Right ventricle myocardium superior (tissue), 1 donor: ENCODE measurements at places on chromosomes 4 and X.

GRCh38 chrX:137194164-137194563, 160.4 kb upstream of the GPR101 start:
- no peak for DNase-seq

- DNase-seq: no peak
Measured at GRCh38 chrX:78527818-78528217, 131.3 kb downstream of the RTL3 start.

GRCh38 chr4:109472343-109472761, 38.7 kb downstream of the SEC24B start:
- DNase-seq: no peak

DNA sequence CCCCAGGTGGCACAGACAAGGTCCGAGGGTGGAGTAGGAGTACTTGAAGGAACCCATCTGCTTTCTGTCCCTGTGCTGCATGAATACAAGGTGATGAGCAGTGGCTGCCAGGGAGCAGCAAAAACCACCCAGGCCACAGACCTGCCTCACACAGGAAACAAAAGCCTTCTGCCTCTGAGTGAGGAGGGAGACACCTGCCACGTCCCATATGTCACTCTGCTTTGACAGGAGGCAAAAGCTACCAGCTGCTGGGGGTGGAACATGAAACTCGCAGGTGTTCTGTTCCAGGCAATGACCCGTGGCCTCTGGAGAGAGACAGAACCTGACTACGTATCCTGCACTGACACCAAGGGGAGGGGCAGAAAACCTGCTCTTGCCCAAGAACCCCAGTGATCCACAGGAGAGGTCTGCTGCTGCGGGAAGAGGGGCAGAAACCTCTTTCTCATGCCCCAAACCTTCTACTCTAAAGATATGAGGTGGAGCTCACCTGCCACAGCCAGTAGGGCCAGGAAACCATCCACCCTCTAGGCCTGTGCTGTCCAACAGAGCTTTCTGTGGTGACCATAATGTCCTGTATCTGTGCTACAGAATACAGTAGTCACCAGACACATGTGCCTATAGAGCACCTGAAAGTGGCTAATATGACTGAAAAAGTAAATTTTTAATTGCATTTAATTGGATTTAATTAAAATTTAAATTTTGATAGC, 172.9 kb downstream of the PRDM5 start:
- DNase-seq: no peak

DNA sequence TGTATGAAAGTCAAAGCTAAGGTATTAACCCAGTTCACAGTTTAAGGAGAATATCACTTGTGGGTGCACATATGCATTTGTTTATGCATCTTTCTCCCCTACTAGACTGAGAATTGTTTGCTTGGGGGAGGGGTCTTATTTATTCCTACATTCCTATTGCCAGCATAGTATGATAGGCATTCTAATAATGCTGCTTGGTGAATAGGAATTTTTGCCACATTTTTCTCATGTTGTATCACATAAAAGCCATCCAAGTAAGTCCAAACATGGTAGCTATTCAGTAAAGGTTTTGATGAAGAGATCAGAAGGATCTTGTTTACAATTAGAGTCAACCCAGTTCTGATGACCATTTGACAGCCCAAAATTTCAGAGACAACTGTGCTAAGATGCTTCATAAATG, 48.6 kb downstream of the ASB9 start:
- DNase-seq: no peak

DNA sequence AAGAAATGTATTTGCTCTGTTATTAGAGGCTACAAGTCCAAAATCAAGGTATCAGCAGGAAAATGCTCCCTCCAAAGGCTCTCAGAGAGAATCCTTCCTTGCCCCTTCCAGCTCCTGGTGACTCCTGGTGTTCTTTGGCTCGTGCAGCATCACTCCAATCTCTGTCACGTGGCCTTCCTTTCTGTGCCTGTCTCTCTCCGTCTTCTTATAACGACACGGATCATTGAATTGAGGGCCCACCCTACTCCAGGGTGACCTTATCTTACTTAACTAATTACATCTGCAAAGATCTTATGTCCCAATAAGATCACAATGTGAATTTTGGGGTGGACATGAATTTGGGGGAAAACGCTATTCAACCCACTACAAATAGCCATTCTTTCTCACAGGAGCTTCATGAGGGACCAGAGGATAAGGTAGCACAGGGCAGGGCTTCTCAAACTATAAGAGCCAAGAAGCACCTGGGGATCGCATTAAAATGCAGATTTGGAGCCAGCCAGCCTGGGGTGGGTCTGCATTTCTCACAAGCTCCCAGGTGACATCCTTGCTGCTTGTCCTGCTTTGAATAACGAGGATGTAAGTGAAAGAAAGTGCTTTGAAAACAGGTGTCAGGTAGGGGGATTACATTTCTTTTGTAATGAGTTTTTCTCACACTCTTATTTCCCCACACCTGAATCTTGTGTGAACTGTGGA, 41.9 kb upstream of the APLN start:
- no peak for DNase-seq

GRCh38 chr4:78971326-78971725, 32.1 kb upstream of the PAQR3 start:
- no peak for DNase-seq

GRCh38 chrX:101397779-101398178, 7.0 kb downstream of the RPL36A start:
- no peak for DNase-seq

- DNase-seq: no peak
Measured at GRCh38 chrX:155027509-155028066, 944 bp downstream of the FUNDC2 start.

- no peak for DNase-seq
Measured at GRCh38 chr4:31655328-31655727, 935.2 kb downstream of the PCDH7 start.

GRCh38 chrX:41956027-41956426, 32.7 kb upstream of the CASK start:
- DNase-seq: no peak

- DNase-seq: no peak
Measured at GRCh38 chrX:85992811-85993229, 54.5 kb downstream of the CHM start.

GRCh38 chr4:123939621-123940020, 543.0 kb downstream of the SPRY1 start:
- no peak for DNase-seq

DNA sequence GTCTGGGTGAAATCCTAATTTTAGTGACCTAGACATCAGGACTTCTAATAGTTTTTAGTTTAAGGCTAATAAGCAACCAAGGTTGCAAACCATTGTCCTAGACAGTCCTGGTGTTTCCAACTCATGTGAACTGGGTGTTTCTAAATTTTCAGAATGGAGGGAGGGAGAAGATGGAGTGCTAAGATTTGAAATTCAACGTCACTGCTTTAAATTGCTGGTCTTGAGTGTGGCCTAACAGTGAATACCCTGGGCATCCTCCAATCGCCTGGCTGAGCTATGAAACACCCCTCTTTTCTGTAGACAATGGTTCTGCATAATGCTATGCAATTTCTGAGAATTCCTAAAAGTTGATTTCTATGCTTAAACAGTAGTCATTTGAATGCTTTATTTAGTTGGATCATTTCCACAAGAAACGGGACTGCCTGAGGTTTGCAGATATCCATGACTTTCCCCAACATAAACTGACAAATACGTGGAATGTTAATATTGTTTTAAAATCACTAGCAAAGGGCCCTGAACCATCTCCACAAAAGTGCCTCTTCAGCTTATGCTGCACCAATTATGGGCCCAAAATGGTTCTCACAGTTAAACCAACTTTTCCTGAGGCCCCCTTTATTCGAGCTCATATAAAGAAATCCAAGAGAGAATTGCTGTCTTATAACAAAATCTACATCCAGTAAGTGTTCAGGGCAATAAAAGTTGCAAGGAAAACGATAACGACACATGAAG, 1.1 kb downstream of the FBXL5 start:
- DNase-seq: no peak

GRCh38 chr4:82457266-82457665, 26.9 kb downstream of the ENOPH1 start:
- DNase-seq: no peak

- DNase-seq: no peak
Measured at GRCh38 chr4:90580326-90580725, 453.1 kb downstream of the CCSER1 start.

GRCh38 chr4:173442223-173442932, 43.5 kb upstream of the SCRG1 start:
- no peak for DNase-seq

DNA sequence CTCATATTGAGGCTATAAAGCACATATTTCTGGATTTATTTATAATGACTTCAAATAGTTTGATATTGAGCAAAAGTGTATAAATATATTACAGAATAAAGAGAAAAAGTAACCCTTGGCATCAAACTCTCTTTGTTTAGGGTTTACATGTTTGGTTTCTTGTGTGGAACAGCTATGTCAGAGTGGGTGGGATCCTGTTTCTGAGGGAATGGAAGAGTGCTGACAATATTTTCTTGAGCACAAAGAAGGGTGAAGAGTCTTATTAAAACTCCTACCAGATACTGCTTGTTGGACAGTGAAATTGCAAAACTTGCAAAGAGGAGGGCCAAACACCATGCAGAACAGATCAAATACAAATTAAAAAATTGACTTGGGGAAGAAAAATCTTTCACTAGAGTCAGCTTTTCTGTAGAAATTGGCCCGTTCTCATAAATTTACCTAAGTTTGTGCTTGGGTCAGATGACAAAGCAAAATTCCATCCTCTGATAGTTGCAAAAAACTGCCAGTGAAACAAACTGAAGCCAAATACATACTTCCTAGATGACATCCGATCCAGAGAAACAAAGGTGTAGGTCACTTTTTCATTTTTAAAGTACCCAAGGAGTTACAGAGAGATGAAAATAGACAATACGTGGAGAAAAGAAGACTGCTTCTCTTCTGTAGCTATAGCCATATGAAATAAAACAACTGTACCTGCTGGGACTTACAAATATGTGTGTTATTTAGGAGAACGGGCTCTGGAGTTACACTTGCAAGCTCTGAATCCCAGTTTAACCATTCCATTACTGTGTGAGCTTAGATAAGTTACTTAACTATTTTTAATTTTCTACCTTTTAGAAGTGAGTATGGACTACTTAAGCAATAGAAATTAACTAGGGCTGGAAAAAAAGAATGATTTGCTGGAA, 133.3 kb downstream of the MAML3 start:
- no peak for DNase-seq

- DNase-seq: no peak
Measured at GRCh38 chr4:109444182-109444844, 10.7 kb downstream of the SEC24B start.

- DNase-seq: no peak
Measured at GRCh38 chrX:51459125-51459524, 37.3 kb downstream of the NUDT11 start.

DNA sequence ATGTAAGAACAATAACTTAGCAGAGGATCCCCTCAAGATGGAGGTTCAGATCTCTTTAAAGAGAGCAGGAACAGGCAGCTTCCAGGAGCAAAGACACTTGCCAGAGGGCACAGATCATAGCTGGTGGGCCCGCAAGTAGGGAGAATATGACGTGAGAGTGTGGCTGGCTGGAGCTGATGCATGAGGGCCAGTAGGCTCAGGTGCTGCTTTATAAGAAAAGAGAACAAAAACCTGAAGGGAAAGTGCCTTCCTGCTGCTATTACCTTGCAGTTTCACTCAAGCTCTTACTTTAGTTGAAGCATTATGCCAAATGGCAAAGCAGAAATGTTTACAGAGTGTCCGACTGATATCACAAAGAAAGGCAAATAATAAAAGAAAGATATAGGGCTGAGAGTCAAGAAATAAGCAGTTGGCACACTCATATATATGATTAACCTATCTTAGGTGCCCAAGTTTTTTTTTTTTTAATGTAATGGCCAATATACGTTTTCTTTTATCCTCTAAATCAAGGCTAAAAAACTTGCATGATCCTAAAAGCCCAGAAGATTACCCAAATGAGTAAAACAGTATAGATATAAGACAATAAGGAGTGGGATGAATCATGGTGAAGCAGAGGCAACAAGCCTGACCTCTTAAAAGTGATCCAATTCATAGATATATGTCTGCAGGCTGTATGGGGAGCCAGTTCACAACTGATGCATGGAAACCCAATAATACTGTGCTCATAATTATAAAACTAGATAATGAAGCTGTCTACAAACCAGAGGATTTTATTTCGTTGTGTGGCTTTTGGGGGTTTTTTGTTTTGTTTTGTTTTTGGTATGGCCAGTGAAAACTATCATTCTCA, 12.6 kb downstream of the NR0B1 start:
- no peak for DNase-seq

DNA sequence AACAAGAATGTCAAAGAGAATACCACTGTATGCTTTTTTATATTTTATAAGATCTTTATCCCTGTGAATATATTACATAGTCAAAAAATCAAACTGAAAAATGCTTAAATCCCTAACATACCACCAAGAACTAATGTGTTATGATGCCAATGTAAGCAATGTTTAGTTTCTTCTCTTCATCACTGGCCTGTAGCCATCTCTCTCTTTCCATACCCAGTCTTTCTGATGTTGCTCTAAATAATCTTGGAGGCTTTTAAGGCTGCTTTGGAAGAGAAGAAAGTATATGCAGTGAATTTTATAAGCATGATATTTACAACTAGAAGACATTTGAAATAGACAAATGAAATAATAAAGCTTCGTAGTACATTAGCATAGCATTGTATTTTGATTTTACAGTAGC, 82.9 kb downstream of the NFKB1 start:
- DNase-seq: no peak

GRCh38 chrX:17104433-17104832, 158.0 kb downstream of the REPS2 start:
- DNase-seq: no peak

DNA sequence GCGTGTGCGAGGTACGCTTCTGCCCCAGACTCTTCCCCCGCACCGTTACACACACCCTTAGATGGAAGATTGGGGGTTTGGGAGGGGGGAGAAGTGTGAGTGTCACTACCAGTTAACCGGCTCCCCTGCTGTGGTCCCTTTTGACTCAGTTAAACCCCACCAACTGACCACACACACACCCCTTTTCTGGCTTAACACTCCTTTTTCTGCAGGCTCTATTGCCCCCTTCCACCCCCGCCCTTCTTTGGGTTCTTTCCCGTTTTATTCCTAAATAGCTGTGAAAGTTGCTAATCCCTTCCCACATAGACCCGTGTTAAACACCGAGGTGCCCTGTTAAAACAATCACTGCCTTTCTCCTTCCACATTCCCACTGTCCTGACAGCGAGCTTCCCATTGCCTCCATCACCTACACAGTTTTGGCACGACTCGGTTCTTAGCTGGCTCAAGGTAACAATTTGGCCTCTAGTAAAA, 3.7 kb upstream of the NR3C2 start:
- no peak for DNase-seq

DNA sequence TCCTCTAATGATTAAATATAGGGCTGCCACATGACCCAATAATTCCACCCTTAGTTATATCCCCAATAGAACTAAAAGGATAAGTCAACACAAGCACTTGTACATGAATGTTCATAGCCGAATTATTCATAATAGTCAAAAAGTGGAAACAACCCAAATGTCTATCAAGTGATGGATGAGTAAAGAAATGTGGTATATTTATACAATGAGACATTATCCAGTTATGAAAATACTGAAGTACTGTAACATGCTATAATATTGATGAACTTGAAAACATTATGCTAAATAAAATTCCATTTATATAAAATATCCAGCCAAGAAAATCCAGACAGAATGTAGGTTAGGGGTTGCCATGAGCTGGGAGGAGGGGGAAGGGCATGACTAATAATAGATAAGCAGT, 436.7 kb upstream of the AADAT start:
- DNase-seq: no peak

- no peak for DNase-seq
Measured at GRCh38 chr4:69523385-69524132, 27.9 kb upstream of the UGT2B4 start.
